ENCODE measurements at places on chromosomes 1 and 21.
A peak's percentile ranks its signal among the peaks of the same experiment; 100 is the strongest.

DNA sequence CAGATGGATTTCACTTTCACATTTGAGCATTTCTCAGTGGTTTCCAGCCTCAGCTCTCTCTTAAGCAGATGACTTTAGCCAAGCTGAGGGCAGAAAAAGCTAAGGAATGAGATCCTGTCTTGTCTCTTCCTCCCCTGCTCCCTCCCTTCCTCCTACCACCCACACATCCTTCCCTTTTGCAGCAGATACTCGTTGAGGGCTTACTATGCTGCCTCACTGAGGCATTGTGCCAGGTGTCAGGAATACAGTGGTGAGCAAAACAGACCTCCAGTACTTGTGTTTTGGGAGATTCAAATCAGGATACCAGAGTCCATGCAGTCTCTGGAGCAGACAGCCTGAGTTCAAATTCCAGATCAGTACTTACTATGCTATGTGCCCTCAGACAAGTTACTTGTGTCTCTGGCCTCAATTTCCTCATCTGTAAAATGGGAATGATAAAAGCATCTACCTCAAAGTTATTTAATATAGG lies 43.2 kb downstream of the KIF26B start:
- no peak for DNase-seq

GRCh38 chr1:200866521-200866920 lies 6.3 kb upstream of the GPR25 start:
- no peak for DNase-seq

- DNase-seq = no peak
Observed at GRCh38 chr1:230119340-230119739, 52.3 kb downstream of the GALNT2 start.

DNA sequence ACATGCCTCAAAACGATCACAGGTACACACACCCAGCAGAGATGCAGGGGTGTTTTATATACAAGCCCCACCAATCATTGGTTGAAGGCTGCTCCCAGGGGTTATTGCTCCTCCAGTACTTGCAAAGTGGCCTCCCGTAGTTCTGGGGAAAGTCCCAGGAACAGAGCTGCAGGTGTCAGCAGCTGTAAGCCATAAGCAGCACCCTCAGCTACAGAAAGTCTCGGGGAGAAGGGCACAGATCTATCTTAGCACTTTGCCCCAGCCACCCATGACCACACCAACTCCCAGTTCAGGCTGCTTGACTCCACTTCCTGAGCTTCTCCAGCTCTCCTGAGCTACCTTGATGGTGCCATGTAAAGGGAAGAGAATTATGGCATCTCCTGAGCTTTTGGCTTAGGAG lies 222.7 kb upstream of the GJB5 start:
- no peak for DNase-seq

DNA sequence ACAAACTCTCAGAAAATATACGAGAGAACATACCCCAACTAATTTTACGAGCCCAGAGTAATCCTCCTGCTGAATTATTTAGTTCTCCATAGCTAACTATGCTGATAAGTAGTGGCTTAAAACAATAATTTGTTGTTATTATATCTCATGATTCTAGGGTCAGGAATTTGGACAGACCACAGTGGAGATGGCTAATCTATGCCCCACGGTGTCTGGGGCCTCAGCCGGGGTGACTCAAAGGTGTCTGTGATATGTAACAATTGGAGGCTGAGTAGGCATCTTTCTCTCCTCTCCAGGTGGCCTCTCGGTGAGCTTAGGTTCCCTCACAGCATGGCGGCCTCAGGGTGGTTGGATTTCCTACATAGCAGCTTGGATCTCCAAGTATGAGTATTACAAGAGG lies 35.4 kb upstream of the FOXO6 start:
- DNase-seq = no peak

GRCh38 chr1:97660431-97661105 lies 260.3 kb downstream of the DPYD start:
- DNase-seq = no peak

- peak; percentile 83 for DNase-seq
Observed at GRCh38 chr1:182962554-182963115, 9.7 kb upstream of the SHCBP1L start.

- DNase-seq = peak; percentile 69
Observed at GRCh38 chr1:39919545-39919944, 17.8 kb upstream of the MYCL start.

- DNase-seq = no peak
Observed at GRCh38 chr1:108592030-108592759, 32.3 kb downstream of the EEIG2 start.

DNA sequence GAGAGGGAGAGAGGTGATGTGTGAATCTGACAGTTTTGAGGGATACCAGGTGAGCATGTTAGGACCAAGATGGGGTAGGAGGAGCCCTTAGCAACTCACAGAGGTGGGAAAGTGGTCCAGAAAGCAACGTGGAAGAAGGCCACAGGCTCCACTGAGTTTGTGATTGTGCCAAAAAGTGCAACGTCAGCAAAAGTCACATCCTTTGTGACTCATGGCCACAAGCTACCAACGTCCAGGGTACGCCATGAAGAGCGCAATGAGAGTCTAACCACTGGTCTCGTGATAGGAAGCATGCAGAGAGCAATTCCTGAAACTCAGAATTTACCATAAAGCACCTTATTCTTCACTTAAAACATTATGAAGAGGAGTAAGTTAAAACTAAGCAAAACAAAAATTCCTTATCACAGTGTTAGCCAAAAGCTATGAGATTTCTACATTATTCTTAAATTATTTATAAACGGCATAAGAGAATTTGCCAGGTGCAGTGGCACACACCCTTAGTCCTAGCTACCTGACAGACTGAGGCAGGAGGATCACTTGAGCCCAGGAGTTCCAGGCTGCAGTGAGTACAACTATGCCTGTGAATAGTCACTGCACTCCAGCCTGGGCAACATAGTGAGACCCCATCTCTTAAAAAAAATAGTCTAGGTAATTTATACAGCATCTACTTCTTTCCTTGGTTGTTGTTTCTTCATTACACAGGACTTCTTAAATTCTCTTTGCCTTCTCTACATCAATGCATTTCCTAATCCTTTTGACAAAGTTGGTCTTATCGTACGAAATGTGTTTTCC lies 55.2 kb downstream of the COLGALT2 start:
- DNase-seq = no peak

DNA sequence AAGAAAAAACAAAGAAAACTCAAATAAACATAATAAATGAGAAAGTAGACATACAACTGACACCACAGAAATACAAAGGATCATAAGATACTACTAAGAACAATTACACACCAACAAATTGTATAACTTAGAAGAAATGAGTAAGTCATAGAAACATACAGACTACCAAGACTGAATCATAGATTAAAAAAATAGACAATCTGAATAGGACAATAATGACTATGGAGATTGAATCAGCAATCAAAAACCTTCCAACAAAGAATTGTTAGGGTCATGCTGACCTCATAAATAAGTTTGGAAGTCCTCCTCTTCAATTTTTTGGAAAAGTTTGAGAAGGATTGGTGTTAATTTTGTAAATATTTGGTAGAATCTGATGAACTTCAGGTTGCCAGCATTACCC lies 159.0 kb downstream of the PTBP2 start:
- DNase-seq = no peak

DNA sequence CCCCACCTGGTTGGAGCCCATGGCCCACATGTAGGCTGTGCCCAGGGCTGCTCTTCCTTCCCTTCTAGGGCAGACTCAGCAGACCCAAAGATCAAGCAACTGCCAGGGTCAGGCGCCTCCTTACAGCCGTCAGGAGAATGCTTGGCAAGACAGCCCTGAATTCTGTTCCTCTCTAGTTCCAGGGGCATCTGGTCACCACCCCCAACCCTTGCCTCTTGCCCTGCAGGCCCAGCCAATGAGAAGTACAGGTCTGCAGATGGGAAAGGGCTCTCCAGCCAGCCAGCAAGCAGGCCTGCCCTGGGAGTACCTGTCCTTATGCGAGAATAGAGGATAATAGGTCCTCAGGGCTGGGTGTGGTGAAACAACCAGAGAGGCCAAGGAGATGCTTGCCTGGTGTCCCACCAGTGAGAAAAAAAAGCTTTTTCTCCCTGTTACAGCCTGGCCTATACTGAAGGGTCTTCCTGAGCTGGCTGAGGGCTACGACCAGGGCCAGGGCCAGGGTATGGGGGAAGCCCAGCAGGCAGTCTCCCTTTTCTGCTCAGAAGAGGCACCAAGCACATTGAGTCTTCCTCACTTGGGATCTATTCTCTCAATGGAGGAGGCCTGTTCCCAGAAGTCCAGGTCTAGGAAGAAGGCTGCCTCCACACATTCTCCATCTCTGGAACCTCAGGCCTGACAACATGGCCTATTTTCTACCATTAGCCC lies 31.4 kb downstream of the NAV1 start:
- no peak for DNase-seq

DNA sequence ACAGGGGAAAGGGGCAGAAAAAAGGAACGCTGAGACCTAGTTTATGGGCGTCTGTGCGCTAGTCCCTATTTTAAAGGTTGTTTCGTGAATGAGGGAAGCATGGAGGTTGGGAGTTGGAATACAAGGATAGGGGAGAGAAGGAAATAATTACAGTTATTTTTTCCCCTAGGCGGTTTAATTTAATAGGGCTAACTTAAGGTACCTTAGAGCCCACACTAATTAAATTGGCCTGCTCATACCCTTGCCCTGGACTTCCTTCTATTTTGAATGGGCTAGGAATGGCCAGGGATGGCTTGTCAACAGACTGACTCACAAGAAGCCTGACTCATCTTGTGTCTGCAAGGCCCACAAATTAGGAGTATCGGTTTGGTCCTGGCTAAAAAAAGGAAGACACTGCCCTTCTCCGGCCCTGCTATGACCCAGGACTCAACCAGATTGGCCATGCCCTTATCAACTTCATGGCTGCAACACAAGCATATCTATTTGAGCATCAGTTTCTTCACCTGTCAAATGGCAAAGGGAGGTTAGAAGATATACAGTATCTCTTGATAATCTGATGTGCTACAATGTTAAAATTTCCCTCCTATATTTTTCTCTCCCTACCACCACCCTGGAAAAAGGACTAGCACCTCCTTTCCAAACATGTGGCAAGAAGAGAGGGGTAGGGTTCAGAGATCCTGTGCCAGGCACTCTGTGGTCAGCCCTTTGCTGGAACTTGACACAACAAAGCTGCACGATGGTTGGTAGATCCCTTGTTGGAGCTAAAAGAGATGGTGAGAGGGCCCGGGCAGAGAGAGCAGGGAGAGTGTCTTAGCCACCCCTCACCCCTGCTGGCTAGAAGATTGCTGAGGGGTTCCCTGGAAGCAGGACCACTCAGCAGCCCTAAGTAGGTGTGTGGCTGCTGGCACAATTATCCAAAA lies 2.2 kb upstream of the SSBP3 start:
- DNase-seq = no peak

DNA sequence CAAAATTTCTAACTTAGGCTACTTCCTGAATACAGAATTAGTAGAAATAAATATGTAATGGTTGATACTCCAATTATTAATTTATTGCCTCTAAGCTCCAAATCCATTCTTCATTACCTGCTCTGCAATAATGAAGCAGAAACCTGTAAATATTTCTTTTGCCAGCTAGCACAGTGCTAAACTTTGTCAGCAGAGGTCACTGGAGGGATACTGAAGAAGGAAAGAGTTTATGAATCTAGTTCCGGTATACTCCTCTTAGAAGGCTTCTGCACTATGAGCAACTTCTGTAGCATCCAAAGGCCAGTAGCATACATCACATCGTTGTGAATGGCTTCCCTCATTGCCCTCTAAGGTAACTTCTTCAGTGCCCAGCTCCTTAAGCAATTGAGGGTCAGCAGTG lies 81.0 kb upstream of the LHX8 start:
- no peak for DNase-seq

DNA sequence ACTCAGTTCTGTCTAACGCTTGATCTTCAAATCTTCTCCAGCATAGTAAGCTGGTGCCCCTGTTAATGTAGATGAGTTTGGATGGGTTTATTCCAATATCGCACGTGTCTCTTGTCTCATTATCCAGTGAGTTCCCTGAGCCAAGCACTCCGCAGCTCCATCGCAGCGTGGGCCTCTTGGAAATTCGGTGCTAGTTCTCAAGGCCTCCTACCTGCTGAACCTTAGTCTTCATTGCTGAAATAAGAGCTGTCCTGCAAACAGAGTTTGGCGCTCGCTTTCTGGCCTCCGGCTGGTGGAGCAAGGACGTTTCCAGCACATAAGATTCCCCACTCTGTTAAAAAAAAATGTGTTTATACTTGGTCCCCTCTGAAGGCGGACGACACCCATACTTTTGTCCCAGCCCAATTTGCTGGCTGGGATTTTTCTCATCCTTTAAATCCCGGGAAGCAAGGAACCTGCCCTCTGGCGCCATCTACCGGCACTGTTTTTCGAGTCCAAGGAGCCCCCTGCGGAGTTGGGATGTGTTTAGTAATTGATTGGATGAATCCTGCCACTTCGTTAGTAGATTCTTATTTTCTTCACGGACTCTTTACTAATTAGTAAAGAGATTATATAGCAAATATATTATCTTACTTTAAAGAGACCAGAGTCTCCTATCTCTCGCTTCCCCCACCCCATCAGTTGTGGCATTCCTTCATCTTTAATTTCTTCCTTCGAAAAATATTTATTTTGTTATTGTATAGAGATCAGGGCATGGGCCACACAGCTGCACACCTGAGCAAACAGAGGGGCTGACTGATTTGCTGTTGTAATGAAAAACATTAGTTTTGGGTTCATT lies 14.7 kb downstream of the JUN start:
- peak; percentile 87 for DNase-seq
